T-cell (primary cell): ENCODE measurements at places on chromosomes 7 and 10. TPM values are rescaled to one million over a fixed set of nuclear protein-coding genes. Genes with fewer than 3 reads are reported as not detected.

GRCh38 chr7:111732923-111733322, 170.6 kb upstream of the IMMP2L start:
- H3K4me1 ChIP-seq, result no peaks in the 10 kb centered on the region
- H3K4me3 ChIP-seq, result no peak overlapping the region
- no peak overlapping the region for H3K27ac ChIP-seq
- H3K36me3 ChIP-seq, result no peaks in the 10 kb centered on the region
- H3K27me3 ChIP-seq, result no peaks in the 10 kb centered on the region

GRCh38 chr7:140155428-140155827, 21.4 kb downstream of the KDM7A start:
- H3K4me3 ChIP-seq, result no peak overlapping the region
- no peaks in the 10 kb centered on the region for H3K27me3 ChIP-seq

DNA sequence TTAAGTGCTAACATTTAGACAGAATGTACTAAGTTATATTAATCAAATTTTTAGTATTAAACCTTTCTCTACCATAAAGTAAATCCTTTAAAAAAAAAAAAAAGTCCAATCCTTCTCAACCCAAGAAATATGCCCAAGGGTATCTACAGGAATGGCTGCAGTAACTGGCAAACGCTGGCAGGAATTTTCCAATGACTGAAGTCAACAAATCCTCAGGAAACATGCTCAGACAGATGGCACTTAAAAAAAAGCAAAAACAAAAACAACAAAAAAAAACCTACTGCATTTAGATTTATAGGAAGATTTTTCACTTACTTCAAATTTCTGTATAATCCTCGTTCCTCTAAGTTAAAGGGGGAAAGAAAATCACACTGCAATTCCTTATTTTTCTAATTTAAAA, 666 bp downstream of the SVIL start:
- H3K4me3 ChIP-seq, result no peak overlapping the region
- no peak overlapping the region for H3K27ac ChIP-seq
- H3K4me1 ChIP-seq, result peaks cover 23% of the 10 kb centered on the region
- DNase-seq, result no peak
- peaks cover 3% of the 10 kb centered on the region for H3K36me3 ChIP-seq

- no peak for DNase-seq
These were observed 655.4 kb upstream of the MKI67 start for GRCh38 chr10:128781637-128782036.

Gene SEPHS1
- 34.3 TPM for total RNA-seq
